Brain microvascular endothelial cell (primary cell): ENCODE measurements at places on chromosomes 1 and 21.

DNA sequence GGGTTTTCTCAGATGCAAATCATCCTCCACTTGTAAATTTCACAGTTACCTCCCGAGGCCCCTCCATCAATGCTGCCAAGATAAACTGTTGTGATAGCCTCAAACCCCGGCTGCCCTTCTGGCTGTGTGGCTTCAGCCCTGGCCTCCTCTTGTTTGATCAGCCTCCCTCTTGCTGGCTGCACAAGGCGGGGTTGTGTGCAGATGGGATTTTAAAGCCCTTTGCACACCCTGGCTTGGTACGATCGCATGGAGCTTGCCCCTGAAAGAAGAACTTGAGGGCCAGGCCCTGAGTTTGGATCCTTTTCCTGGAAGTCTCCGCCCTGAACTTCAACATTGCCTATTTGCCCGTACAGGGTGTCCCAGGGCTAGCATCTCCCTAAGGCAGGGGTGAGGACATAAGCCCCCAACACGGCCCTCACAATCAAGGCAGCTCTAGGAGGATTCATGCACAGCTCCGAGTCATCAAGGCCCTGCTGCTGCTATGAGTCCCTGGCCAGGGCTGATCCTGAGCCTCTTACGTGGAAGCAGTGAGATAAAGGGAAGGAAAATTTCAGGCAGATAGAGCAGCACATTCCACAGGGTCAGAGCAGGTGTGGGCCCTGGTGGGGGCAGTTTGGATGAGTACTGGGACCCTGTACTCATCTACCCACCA, 181.2 kb upstream of the VAMP3 start:
- DNase-seq = no peak

DNA sequence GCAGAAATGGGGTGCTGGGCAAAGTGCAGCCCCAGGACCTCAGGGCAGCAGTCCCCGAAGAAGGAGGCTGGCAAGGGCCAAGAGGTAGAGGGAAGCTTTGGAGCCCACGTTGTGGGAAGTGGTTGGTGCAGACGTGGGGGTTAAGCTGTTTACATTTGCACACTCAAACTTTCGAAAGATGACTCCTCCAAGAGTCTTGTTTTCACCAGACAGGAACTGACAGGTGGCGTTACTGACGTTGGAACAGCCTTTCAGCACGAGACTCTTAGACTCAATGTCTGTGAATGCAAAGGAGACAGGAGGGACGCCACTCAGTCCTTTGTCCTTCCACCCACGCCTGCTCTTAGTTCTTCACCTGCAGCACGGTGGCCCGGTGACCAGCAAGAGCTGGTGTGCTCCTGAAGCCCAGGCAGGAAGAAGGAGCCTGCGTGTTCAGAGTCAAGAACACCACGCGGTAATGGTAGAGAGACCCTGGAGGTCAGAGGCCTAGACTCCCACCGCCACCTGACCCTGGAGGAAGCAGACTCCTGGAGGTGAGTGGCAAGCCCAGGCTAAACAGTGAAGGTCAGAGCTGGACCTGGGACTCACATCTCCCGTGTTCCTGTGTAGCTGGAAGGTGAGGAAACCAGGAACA, 15.9 kb downstream of the LYPD8 start:
- DNase-seq = no peak

DNA sequence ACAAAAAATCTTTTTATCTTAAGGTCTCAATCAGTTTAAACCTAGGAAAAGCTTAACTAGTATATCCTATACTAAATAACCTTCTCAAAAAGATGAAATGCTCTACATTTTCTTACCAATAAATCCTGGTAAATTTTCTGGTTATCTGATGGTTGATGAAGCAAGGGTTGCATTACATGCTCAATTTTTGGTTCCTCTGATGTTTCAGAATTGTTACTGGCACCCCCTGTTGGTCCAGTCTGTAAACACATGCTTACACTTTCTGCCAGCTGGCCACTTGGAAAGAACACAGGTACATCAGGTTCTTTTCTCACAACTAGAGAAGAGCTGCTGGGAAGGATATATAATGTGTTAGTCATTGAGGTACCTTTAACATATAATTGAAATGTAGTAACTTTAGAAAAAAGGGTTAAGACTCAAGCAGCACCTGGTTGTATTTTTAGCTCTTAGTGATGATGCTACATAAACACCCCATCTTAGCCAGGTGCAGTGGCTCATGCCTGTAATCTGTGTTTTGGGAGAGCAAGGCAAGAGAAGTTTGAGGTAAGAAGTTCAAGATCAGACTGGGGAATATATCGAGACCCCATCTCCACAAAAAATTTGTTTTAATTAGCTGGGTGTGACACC, 30.9 kb upstream of the TAL1 start:
- peak; percentile 49 for DNase-seq

GRCh38 chr1:183512450-183512849, 40.2 kb downstream of the SMG7 start:
- DNase-seq = no peak

DNA sequence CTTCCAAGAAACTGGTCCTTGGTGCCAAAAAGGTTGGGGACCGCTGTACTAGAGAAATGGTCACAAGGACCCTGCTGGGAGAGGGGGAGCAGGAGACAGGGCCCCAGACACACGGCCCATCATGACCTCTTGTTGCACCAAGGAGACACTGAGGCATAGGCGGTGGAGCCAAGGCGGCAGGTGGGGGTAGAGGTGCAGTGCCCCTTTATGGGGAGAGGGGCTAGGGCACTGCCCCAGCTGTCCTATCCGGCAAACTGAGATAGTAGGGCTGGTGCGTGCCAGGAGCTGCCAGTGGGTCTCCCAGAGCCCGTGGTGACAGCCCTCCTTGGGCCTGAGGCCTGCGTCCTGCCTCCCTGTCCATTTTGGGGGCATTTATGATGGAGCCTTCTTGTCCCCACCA, 20.3 kb downstream of the TNNT2 start:
- no peak for DNase-seq

DNA sequence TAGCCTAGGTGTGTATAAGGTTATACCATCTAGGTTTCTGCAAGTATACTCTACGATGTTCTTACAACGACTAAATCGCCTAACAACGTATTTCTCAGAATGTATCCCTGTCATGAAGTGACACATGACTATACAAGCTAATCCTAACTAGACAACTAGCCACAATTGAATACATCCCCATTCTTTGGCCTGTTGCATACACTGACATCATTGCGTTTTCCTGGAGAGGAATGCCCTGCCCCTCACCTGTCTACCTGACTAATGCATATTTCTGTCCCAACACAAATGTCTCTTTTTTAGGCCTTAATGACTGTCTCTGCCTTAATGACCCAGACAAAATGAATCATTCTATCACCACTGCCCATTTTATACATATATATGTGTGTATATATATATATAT, 8.5 kb upstream of the NFIA start:
- DNase-seq = no peak

DNA sequence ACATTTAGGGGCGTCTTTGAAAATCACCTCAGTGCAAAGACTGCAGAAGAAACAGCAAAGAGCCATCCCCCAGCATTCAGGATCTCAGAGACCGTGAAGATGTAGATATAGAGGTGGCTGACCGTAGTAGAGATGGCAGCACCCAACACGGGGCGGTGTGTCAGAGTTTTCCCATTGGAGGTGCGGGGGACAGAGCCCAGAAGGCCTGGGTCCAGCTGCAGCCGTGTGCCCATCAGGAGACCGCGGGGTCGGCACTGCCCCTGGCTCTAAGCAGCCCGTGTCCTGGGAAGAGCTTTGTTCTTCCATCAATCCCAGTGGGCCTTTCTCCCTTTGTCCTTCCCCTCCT, 1.1 kb downstream of the GABRD start:
- DNase-seq = no peak

DNA sequence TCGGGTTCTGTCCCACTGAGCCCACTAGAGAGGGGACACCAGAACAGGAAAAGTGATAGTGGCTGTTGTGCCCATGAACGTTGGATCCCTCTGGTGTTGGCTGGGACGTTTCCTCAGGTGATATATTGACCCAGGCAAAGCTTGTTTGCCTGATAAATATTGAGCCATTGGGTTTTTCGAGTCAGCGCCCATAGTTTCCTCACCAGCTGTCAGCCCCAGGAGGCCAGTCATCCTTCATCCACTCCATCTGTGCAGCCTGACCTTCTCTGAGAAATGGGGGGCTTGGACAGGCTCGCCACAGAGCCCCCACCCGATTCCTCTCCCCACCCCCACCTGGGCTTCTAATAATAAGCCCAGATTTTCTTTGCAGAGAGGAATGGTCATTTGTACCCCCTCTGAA, 13.3 kb downstream of the DISP3 start:
- DNase-seq = no peak

GRCh38 chr1:242890192-242890741, 364.8 kb downstream of the CEP170 start:
- peak; percentile 6 for DNase-seq

GRCh38 chr1:39491146-39491921, at the start of gene BMP8A:
Gene BMP8A (plus strand): TSS chr1:39491636. CDS start chr1:39491992, 356 bp downstream.
- DNase-seq = no peak

DNA sequence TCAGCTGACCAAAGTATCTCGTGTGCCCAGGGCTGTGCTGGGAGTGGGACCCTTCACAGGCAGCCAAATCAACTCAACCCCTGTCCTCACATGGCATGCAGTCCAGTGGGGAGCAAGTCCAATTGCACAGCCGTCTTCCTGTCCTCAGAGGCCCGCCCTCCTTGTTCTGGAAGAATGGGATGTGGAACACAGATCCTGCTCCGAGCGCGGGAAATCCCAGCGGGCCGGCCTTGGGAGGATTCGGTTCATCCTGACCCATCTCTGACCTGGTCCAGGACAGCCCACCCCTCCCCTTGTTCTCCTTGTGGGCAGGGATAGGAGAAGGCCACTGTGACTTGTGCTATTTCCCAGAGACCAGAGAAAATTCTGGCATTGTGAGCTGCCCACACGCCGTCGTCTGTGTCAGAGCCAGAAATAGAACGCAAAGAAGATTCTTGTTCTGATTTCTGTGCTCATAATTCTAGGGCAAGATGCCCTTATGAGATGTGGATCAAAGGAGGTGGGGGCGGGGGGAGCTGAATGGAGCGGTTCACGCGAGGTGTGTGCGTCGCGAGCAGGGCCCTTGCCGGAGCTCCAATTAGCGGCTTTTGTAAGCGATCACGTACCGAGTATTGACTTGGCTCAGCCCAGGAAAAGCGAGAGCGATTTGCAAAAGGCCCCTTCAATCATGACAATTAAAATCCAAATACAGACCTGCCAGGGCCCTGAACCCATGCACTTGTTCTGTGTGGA, 79.2 kb downstream of the AJAP1 start:
- no peak for DNase-seq

DNA sequence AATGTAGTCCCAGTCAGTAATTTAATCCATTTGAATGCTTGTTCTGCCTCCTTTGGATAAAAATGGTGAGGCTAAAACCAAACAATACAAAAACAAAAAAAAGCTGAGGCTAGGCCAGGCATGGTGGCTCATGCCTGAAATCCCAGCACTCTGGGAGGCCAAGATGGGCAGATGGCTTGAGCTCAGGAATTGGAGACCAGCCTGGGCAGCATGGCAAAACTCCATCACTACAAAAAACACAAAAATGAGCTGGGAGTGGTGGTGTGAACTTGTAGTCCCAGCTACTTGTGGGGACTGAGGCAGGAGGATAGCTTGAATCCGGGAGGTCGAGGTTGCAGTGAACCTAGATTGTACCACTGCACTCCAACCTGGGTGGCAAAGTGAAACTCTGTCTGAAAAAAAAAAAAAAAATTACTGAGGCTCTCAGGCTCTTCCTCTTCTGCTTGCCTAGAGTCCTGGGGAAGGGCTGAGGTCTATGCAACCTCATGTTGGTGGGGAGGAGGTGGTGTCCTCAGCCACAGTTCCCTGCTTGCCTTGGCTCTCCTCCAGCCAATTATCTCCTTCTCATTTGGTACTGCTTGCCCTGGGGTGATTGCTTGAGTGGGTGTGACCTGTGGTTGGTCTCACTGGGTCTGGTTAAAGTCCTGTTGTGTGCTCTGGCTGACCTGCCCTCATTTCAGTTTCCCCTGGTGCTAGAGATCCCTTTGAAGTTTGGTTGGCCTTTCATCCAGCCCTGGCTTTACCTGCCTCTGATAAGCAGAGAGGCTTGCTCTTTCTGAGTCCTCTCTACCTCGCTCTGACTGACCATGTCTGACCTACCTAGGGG, 20.9 kb downstream of the S1PR1 start:
- DNase-seq = no peak

- DNase-seq = peak; percentile 77
Observed at GRCh38 chr1:110495926-110496600, 22.9 kb downstream of the KCNA10 start.

- DNase-seq = no peak
Observed at GRCh38 chr1:242083742-242084141, 84.8 kb upstream of the MAP1LC3C start.

DNA sequence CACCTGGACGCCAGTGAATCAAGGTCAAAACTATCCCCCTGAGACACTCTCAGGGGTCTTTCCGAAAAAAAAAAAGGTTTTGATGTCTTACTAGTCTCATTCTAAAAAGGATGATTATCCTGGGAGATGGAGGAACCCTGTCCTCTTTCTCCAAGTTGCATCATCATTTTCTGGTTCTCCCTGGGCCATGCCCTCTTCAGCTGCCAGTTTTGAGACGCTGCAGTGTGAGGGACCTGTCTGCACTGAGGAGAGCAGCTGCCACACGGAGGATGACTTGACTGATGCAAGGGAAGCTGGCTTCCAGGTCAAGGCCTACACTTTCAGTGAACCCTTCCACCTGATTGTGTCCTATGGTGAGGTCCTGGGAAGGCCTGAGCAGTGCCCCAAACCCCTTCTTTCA, 3.5 kb downstream of the FCRLA start:
- no peak for DNase-seq
